Central memory CD8-positive, alpha-beta T cell (primary cell): ENCODE measurements at places on chromosomes 13 and 19.
A peak's percentile ranks its signal among the peaks of the same experiment; 100 is the strongest.

- DNase-seq = no peak
Observed at GRCh38 chr13:109892101-109892500, 105.7 kb upstream of the IRS2 start.

- peak; percentile 69 for DNase-seq
Observed at GRCh38 chr19:18160971-18161635, 8.1 kb downstream of the PIK3R2 start.

- DNase-seq = no peak
Observed at GRCh38 chr13:33994198-33994597, 176.2 kb downstream of the RFC3 start.

GRCh38 chr13:69108486-69108885 is 999.1 kb upstream of the ATXN8OS start:
- DNase-seq = no peak

DNA sequence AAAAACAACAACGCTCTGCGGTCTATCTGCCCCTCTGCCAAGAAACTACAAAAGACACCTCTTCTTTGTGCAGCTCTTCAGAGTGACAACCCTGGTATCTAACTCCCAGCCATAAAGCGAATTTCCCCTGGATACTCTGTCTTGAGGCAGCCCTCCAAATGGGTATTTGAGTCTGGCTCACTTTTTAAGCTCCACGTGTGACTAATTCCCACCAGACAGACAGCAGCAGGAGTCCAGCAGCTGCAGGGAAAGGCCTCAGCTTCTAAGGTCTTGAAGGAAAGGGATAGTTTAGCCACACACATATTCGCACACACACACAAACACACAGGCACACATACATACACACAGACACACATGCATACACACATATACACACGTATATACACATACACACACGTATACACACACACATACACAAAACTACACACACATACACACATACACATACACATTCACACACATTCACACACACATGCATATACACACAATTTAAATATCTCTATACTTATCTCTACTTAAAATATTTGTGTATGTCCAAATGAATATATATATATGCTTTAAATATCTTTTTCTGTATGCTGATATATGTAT is 188.8 kb downstream of the TSHZ3 start:
- no peak for DNase-seq

DNA sequence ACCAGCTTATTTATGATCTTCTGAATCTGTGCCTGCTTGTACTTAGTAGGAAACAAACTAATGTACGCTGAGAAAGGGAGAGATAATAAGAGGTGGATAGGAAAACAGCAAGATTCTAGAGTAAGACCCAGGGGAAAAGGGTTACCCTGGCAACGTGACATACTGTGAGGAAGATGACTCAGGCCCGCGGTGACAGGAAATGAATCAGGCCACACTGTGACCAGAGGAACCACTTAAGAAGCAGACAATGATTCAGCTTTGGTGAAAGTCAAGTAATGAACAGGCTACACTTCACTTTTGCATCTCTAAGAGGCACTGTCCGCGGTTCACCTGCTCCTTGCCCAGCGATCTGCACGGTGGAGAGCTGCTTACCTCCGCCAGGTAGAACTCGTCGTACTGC is 158.2 kb downstream of the NALCN start:
- DNase-seq = no peak
